Smooth muscle cell of the brain vasculature (primary cell): ENCODE measurements at places on chromosomes 4 and X.

DNA sequence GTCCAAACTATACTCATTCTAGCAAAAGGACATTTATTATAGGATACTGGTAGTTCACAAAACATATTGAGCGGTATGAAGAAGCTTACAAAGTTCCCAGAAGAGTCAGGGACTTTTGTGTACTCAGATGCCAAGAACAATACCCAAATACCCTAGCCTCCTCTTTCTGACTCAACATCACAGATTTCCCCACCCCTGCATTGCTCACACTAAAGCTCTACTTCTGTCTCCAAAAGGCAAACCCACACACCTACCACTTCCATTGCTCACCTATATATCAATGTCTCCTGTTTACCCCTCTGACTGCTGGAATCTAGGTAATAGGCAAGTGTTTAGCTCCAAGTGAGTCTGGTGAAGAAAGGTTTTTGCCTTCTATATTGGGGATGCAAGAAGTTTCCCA is 100.7 kb upstream of the HCCS start:
- no peak for DNase-seq

DNA sequence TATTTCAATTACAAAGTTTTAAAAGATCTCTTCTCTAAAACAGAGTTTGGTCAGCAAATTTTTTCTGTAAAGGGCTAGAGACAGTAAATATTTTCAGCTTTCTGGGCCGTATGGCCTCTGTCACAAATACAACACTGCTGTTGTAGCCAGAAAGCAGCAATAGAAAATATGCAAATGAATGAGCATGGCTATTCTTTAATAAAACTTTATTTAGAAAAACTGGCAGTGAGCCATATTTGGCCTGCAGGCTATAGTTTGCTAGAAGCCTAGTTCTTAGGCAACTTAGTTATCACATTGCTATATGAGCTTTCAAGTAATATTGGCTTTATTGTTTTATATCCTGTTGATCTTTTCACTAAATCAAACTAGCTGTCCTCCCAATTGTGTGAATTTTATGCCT is 26.5 kb upstream of the XK start:
- DNase-seq = no peak

GRCh38 chr4:153530284-153530999 is 64.3 kb downstream of the TMEM131L start:
- no peak for DNase-seq

DNA sequence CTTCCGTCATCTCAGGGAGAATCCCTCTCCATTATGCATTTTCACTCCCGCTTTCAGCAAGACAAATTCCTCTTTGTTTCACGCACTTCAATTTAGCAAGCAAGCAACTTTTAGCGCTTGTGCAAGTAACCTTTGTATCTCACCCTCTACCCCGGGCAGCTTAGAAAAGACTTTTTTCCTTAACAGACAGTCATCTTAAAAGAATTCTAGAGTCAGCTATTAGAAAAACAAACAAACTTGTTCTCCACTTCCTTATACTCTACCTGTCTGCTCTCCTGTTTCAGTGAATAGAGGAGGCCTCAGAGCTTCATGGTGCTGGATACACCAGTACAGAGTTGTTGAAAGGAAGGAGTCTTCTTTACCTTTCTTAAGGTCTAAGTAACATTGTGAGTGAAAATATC is 12.1 kb downstream of the TIGD2 start:
- no peak for DNase-seq

DNA sequence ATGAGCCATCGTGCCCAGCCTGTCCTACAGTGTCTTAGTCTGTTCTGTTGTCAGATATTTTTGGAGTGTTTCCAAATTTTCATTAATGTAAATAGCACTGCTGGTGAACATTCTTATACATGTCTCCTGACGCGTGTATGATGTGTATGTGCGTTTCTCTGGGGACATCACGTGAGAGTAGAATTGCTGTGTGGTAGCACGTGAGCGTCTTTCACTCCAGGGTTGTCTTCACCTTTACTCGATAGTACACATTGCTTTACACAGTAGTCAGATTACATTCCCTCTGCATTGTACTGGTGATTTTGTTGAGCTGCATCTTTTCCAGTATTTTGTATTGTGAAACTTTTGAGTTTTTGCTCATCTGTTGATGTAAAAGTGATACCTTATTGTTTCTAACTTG is 60.0 kb downstream of the ARHGAP10 start:
- no peak for DNase-seq
